GM12878 (cell line): ENCODE measurements at places on chromosomes 1 and 21. TPM values are rescaled to one million over a fixed set of nuclear protein-coding genes. Genes with fewer than 3 reads are reported as not detected.

The KCNA3 gene
- 3.1 and 3.3 TPM in 2 replicates for total RNA-seq

The RGS5 gene
- total RNA-seq: 2.8 TPM in 2 replicates

The TEKT2 gene
- total RNA-seq: not detected in 2 replicates

The ADAM30 gene
- total RNA-seq: not detected in 2 replicates

The AADACL3 gene
- not detected in 2 replicates for total RNA-seq

The OR10T2 gene
- total RNA-seq: not detected in 2 replicates

The C8A gene
- total RNA-seq: 0.19 TPM in 1 of 2 replicates, not detected in the other

The B3GALT2 gene
- total RNA-seq: not detected in 2 replicates
